ENCODE measurements at places on chromosomes 1 and 21.
A peak's percentile ranks its signal among the peaks of the same experiment; 100 is the strongest.

GRCh38 chr1:32159189-32159588 lies 20.3 kb upstream of the TXLNA start:
- DNase-seq, result no peak

GRCh38 chr1:8603220-8603616 lies 214.2 kb downstream of the RERE start:
- DNase-seq, result no peak

DNA sequence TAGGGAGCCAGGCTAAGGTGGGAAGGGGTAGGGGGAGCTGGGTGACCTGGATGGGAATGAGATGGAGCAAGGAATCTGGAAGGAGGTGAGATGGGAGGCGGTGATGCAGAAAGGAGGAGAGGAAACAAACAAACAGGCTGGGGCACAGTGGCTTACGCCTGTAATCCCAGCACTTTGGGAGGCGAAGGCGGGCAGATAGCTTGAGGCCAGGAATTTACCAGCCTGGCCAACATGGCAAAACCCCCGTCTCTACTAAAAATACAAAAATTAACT lies 10.8 kb downstream of the CRABP2 start:
- DNase-seq, result no peak

DNA sequence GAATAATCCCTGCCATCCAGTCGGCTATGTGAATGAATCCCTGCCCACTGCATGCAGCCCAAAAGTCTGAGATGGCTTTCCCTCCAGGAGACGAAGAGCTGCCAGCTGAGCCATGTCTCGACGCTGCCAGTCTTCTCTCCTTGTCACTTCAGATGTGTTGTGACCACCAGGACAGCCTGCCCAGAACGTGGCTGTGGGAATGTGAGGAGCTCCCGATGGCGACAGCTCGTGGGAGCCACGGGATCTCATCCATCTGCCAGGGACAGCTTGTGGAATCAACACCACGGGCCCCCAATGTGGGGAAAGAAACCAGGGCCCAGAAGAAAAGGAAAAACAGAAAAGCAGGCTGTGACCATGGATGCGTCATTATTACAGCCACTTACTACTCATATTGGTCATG lies 67.2 kb downstream of the NFASC start:
- DNase-seq, result no peak

- DNase-seq, result no peak
These were observed 139.7 kb downstream of the RERE start for GRCh38 chr1:8677782-8678181.

DNA sequence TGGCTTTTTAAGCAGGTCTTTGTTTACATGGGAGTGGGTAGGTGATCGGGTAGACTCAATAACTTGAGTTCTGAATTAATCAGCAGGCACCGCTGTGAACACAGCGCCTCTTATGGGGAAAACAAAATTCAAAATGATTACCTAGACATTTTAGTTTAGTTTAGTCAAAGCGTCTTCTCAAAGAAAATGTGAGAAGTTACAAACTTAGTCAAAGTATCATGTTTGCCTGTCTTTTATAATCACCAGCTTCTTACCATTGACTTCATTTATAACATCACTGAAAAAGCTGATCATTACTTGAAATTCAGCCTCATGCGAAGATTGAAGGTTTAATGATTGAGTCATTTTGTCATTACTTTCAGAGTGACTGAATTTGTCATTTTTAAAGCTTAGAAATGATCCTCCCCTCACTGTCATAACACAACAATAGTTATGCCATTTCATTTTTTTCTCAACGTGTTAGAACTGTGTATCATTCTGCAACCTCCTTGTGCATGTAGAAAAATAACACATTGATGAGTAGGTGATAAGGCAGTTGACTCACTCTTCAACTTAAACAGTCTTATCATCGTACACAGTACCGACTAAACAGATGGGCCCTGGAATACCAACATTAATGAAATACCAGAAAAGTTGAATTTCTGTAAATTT lies 188.5 kb downstream of the NFIA start:
- no peak for DNase-seq

- DNase-seq, result no peak
These were observed 21.6 kb upstream of the CCSAP start for GRCh38 chr1:229364207-229365065.

GRCh38 chr1:113046569-113046968 lies 26.4 kb upstream of the LRIG2 start:
- no peak for DNase-seq

GRCh38 chr1:165036403-165036802 lies 320.1 kb downstream of the LMX1A start:
- no peak for DNase-seq

DNA sequence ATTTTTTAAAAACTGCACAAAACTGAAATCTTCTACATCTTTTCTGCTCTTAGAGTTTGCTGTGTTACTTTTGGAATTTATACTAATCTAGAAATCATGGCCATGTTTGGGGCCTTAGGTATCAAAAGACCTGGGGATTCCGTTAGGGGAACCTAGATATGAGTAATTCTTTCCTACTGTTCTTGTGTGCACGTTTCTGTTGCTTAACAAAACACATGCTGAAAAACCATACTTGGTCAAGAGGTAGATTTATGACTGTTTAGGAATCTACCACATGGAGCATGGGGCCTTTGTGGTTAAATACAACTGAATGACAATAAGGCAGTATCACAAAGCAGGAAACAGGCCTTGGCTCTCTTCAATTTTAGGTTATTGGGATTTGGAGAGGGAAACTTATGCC lies 291.9 kb upstream of the USP25 start:
- DNase-seq, result no peak

- DNase-seq, result no peak
These were observed 92.6 kb upstream of the PBX1 start for GRCh38 chr1:164466429-164466828.

GRCh38 chr1:63950023-63950422 lies 176.2 kb downstream of the ROR1 start:
- no peak for DNase-seq

- DNase-seq, result no peak
These were observed 345.9 kb upstream of the VAMP3 start for GRCh38 chr1:7425229-7425628.

GRCh38 chr1:237851210-237851845 lies 39.4 kb downstream of the ZP4 start:
- peak; percentile 62 for DNase-seq

DNA sequence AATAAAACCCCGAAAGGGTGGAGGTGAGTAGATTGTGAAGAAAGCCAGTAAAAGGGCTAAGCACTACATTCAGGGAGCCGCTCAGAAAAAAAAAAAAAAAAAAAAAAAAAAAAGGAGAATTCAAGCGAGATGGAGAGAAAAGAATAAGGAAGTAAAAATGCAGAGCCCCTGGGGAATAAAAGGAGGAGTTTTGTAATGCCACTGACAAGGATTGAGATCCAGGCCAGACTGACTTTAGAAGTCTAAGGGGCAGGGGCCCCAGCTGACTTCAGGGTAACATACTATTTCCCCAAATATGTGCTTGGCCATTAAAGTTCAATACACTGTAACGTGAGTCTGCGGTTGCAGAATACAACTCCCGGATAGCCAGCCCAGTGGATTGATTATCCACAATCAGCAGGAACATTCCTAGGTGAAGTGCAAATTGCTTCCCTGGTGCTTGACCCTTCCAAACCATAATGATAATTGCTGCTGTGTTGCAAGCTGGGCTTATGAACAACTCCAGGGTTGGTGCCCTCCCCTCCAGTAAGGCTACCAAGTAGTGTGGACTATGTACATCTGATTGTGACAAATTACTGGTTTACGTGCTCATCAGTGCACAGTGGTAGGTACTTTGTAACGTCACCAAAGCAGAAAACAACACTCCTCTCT lies 30.7 kb upstream of the RRP15 start:
- DNase-seq, result no peak

DNA sequence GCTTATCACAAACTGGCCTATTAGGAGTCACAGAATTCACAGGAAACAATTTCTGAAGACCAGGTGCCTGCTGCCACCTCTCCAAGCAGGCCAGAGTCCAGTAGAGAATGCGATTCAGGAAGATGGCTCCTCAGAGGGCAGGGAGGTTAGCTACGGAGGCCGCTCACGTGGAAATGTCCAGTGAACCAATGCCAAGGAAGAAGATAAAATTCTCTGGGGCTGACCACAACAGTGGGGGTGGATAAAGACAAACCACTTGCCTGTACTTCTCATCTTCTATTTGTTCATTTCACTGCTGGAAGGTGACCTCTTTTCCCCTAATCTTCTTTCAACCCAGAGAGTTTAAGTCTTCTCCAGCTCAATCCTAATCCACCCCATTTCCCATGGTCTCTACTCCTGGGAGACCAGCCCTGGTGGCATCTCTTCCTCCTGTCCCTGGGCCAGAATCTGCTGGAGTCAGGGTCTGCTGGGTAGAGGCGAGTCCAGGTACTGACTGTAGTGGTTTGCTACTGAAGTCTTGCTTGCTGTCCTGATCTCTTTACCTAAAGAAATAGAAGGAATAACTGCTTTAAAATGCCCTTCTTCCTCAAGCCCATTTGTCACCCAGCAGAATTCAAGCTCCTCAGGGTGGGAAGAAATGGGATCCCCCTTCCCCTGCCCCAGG lies 3.2 kb downstream of the PSRC1 start:
- no peak for DNase-seq

- DNase-seq, result no peak
These were observed 35.5 kb downstream of the EPHA2 start for GRCh38 chr1:16120407-16120806.

DNA sequence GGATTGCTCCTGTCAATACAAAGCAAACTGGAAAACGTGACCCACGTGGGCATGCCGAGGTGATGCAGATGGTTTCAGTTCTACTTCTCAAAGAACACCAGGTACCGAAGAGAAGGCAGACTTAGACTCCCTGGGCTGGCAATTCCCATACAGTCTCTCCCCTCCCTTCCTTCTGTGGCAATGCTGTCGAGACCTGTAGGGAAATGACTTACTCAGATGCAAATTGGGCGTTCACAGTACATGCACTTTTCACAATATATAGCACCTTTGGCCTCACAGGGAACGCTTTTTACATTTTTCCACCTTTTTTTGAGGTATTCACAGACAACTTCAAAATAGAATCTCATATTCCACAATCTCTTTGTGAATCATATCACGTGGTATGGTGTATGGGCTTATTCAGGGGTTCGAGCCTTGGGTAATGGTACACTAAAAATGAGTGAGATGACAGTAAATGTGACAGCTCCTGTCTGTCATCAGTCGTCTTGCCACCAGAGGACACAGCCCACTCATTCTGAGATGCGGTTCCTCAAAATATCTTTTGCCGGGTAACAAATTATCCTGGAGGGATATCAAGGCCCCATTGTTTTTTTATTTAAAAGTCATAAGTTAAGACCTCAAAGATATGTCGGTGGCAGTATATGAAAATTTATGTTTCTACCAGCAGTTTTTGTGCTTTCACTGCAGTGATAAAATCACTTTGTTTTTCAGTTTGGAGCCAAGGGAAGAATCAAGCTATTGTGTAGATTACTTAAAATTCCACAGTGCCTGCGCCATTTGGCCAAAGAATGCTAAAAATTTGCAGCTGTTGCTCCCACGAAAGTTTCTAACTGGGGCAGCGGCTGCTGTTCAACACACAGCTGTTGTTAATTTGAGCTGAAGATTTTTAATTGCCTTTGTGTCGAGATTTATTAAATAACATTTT lies 168.4 kb downstream of the ZZZ3 start:
- DNase-seq, result no peak

DNA sequence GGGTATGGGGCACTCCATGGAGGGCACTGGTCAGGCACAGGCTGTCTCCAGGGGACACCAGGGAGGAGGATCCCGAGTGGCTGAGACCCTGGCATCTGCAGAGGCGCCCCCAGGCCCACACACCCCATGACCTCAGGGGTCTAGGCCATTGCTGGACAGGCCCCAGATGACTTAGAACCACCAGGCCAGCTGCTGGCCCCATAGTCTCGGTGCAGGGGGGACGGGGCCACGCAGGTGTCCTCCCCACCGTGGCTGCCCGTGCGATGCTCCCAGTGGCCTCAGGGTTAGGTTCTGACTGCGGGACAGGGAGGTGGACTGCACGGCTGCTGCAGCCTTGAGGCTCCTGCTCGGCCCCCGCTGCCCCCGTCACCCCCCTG lies 44.0 kb downstream of the MORN1 start:
- DNase-seq, result no peak

DNA sequence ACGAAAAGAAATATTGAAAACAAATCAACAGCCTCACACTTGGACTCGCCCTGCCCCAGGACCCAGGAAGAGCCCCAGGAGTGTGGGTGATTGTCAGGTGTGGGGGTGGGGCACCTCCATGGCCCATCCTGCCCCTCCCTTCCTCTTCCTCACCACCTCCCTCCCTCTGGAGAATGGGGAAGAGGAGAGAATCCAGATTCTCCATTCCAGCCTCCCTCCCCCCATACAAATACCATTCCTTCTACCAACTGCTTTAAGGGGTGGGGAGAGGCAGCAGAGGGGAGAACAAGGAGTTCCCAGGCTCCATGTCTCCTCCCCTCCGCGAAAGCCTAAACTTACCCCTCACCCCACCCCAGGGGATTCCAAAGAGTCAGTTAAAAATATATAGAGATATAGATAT lies 36.7 kb downstream of the MEF2D start:
- no peak for DNase-seq

- no peak for DNase-seq
These were observed 87.9 kb downstream of the CLEC20A start for GRCh38 chr1:178408871-178409270.

GRCh38 chr1:172252958-172253357 lies 167.5 kb upstream of the C1orf105 start:
- no peak for DNase-seq

- DNase-seq, result no peak
These were observed 128.9 kb downstream of the GRIK1 start for GRCh38 chr21:29810871-29811270.

- no peak for DNase-seq
These were observed 300.9 kb upstream of the GREM2 start for GRCh38 chr1:240912821-240913220.

- DNase-seq, result no peak
These were observed 17.7 kb downstream of the TESK2 start for GRCh38 chr1:45473302-45473701.

DNA sequence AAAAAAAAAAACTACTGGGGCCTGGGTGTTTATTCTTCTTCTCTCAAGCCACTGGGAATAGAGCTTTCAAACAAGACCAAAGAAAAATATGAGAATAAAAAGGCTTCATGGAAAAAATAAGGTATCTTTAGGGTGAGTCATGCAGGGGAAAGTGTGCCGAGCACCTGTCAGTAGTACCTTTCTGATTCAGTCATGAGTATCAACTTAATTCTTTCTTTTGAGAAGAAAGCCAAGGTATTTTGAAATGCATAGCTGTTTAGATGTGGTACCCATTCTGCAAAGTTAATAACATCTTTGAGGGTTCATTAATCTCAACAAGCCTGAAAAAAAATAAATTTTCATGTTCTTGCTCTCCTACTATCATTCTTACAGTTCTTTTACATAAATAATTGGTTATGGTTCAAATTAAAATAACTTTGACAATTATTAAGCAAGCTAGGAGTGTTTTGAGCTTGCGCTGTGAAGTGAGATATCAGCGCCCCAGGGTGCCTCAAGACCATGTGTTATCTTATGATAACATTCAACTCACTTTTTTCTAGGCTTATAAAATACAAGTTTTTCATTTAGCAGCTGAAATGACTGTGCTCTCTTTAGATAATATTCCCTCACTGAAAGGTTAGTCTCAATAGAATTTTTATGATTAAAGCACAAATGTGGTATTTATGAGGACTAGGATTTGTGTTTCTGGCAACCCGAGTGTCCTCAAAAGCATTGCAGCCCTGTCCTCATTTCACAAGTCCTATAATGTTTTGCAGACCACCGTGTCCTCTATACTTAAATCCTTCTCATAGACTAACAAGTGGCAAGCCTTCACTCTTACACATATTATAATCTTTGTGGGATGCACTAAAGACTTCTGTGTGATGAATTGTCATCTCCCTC lies 138.6 kb downstream of the SLC44A5 start:
- DNase-seq, result no peak

Data from neural crest cell (in vitro differentiated cells).